AG04450 (cell line): ENCODE measurements at places on chromosomes 6 and 20.
A peak's percentile ranks its signal among the peaks of the same experiment; 100 is the strongest.

- DNase-seq, result no peak
Measured at GRCh38 chr6:52664991-52665686, 5.8 kb upstream of the TMEM14A start.

DNA sequence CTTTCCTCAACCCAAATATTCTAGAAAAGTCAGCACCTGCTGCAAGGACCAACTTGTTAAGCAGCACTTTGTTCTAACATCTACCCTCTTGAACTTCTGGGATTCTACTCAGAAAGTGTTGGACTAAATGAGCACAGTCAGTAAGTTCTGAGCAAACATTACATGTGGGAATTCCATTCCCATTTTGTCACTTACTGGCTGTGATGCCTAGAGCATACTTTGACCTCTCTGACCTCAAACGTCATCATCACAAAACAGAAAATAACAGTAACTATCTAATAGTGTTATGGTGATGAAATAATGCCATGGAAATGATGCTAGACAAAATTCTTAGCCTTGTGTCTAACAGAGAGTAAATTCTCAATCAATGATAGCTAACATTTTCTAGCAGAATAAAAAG, 829.4 kb downstream of the EPHA7 start:
- DNase-seq, result no peak

DNA sequence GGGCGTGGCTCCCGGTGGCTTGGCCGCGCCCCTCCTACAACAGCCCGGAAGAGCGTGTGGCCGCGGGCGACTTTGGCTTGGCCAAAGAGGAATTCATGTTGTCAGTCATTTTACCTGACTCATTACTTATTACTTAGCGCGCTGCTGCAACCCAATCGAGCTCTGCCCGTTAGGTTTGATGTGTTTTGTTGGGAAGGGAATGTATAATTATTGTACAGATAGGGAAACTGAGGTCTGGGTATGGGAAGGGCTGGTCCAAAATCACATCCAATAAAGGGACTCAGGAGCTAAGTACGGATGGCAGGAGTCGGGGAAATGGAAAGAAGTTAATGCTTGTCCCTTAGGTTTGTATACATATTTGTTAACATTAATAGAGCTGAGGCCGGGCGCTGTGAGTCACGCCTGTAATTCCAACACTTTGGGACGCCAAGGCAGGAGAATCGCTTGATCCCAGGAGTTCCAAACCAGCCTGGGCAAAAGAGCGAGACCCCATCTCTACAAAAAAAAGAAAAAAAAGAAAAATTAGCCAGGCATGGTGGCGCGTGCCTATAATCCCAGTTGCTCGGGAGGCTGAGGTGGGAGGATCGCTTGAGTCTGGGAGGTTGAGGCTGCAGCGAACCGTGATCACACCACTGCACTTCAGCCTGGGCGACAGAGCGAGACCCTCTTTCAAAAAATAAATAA, 639 bp upstream of the ZNF335 start:
- DNase-seq, result no peak

GRCh38 chr6:43170417-43170930, 595 bp upstream of the SRF start:
- DNase-seq, result no peak

- DNase-seq, result no peak
Measured at GRCh38 chr20:51461306-51461705, 81.2 kb downstream of the NFATC2 start.

GRCh38 chr20:57161478-57162361, 104.7 kb downstream of the BMP7 start:
- DNase-seq, result no peak

DNA sequence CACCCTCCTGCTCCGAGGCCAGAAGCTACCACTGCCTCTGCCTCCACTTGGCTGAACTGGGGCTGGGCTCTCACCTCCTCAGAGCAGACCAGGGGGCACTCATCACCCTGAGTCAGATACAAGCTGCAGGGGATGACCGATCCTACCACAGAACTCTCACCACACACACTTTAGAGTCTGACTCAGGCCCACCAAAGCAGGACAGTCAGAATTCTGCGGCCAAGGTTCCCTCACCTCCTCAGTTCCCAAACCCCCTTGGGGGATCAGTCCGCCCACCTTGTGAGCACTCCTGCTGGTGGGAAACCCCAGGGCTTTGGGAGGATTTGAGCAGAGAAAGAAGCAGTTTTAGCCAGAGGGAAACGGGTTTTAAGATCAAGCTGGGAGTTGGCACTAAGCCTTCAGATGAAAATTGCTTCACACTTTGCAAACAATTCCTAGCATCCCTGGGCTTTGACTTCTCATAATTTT, 587.8 kb upstream of the JAG1 start:
- peak; percentile 59 for DNase-seq

GRCh38 chr6:97288188-97288587, 5.2 kb upstream of the MMS22L start:
- DNase-seq, result no peak

- DNase-seq, result no peak
Measured at GRCh38 chr6:151349651-151350270, 41.6 kb downstream of the ZBTB2 start.

GRCh38 chr6:97282726-97283617, at the start of gene MMS22L:
MMS22L (minus strand) TSS chr6:97283216; CDS start chr6:97282477, 739 bp downstream.
- peak; percentile 88 for DNase-seq

GRCh38 chr6:145006914-145007313, 721.8 kb downstream of the UTRN start:
- no peak for DNase-seq

DNA sequence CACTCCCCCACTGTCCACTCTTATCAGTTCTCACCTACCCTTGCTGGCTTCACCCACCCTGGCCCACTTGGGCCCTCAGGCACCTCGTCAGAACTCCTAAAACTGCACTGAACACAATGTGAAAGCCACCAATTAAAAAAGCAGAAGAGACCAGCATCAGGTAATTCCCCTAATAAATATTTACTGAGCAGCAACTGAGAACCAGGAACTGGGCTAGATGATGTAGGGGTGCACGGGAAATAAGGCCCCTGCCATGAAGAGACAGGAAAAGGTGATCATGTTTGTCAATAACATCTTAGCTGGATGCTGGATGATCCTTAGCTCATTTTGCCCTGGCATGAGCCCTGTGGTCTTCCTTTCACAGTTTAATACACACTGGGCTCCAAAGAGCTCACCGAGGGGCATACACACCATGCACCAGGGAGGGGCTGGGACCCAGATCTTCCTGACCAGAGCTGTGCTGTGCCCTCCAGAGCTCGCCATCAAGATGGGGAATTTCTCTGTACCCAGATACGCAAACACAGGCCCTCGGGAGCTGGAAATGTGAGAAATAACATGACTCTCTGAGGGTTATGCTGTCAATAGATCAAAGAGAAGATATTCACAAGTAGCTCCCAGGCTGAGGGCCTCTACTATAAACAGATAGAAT, 113.6 kb upstream of the SLC22A16 start:
- DNase-seq, result no peak

GRCh38 chr6:101668496-101669030, 275.1 kb downstream of the GRIK2 start:
- no peak for DNase-seq

DNA sequence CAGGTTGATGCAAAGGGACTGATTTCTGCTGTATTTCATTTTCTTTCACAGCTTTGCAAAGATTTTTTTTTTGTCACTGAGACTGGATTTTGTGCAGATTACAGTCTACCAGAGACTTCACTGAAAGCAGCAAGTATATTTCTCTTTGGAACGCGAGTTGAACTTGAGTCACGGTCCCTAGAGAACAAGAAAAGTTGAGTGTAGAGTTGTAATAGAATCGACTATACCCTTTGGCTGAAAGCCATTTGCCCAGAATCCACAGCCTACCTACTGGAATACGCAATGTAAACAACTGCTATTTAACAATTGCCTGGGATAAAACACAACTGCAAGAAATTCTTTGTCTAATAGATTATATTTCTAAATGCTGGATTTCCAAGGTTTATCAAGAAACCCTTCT, 520.6 kb downstream of the HDGFL1 start:
- no peak for DNase-seq

GRCh38 chr20:44460795-44461141, 14.9 kb upstream of the TTPAL start:
- DNase-seq, result no peak

DNA sequence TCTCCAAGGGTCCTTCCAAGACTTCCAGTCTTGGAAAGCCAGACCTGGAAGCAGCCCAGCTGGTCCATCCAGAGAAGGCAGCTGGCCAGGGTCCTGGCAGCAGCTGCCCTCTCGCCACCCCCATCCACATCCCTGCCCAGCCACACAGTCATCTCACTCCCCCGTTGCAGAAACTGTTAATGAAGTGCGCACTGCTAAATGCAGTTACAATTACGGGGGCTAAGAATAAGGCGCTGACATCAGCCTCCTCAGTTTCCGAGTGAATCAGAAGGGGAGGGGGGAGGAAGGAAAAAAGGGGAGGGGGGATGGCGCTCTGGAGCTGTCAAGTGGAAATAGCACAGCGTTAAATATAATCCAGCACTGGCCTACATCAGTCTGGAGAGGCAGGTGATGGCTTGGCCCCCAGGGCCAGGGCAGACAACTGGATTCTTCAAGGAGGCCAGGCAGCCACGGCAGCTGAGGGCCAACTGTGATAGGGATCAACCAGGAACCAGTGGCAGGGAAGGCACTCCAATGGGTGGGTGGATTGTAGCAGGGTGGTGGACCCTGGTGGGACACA, 6.9 kb downstream of the RIMS4 start:
- DNase-seq, result no peak

- DNase-seq, result no peak
Measured at GRCh38 chr20:8803065-8803464, 265.8 kb upstream of the PLCB4 start.

GRCh38 chr6:45807311-45808041, 208.2 kb downstream of the CLIC5 start:
- DNase-seq, result no peak

DNA sequence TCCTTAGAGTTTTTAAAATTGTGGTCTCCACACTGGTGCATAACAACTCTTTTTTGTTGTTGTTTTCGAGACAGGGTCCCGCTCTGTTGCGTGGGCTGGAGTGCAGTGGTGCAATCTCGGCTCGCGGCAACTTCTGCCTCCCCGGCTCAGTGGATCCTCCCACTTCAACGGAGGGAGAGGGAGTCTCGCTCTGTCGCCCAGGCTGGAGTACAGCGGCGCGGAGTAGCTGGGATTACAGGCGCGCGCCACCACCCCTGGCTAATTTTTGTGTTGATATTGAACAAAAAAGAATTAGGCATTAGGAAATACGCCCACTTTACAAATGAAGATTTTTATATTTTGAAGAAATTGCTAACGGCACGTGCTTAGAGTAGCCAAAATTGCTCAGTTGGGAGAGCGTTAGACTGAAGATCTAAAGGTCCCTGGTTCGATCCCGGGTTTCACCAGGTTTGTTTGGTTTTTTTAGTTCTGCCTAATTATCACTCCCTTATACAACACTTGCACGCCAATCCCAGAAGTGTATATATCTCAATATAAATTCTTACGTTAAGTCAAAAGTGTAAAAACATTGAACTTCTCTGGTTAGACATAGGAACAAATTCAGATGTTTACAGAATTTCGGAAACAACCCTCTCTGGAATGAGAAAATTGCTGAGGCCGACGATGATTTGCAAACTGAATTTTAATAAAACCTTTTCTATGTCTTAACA, 159.6 kb downstream of the TRIM27 start:
- no peak for DNase-seq

DNA sequence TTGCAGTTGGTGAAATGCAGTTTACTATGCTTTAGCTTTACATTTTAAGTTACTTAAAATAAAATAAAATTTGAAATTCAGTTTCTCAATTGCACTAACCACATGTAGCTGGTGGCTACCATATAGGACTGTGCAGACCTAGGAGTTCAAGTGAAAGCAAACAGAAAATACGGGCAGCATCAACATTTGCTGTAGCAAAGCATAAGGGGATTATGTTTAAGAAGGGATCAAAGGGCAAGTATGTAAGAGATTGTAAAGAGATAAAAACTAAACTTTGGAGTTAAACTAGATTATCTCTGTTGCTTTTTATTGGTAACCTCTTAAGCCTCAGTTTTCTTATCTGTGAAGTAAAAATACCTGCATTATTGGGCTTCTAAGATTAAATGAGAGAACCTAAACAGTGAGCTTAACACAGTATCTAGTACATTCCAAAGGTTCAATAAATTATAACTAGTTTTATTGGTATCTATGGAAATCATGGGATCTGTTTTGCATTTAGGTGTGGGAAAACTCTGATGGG, 81.2 kb downstream of the SPTLC3 start:
- DNase-seq, result no peak

DNA sequence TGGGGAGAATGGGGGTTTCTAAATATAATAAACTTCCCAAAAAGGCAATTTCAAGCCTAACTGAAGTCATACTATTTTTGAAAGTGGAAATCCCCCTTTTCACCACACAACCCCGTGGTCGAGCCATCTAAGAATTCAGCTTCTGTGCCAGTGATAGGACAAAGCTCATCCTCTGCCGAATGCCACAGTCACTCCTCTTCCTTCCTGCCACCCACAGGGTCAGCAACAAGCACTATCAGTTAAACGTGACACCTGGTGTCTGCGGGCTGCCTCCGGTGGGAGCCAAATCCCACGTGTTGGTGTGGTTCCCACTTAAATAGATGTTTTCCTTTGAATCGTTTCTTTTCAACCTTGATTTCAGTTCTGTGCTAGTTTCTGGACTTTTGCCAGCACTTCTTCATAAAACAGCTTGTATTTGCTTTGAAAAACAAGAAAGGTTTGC, 60.7 kb downstream of the TNFAIP3 start:
- DNase-seq, result no peak

DNA sequence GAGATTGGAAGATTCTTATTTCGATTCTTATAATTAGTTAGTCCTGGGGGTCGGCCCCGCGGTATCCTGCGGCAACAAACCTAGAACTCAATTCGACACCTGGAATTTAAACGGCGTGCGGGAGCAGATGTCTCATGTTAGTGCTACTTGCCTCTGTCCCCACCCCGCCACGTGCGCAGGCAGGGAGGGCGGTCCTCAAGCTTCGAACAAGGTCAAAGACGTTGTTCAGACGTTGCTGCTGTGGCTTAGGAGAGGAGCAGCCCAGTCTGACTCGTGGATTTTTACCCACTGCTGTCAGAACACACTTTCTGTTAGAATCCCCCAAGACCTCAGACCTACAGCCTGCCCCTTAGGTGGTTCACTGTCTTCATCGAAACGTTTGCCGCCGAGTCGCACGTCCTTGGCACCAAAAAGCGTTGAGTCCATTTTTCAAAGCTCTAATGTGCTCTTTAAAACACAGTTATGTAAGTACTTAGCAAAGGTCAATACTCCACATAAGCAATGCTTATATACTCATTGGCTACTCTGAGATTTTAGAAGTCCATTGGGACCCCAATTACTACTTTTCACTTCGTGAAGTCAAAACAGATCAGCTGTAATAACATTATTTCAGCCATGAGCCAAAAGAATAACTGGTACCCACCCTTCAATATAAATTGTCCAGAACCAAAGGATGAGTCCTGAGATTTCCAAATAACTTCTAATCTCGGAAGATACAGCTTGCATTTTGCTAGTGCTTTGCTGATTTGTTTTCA, 2.7 kb upstream of the C6orf62 start:
- no peak for DNase-seq
